HCT116 (cell line): ENCODE measurements at places on chromosomes 2 and 18.

DNA sequence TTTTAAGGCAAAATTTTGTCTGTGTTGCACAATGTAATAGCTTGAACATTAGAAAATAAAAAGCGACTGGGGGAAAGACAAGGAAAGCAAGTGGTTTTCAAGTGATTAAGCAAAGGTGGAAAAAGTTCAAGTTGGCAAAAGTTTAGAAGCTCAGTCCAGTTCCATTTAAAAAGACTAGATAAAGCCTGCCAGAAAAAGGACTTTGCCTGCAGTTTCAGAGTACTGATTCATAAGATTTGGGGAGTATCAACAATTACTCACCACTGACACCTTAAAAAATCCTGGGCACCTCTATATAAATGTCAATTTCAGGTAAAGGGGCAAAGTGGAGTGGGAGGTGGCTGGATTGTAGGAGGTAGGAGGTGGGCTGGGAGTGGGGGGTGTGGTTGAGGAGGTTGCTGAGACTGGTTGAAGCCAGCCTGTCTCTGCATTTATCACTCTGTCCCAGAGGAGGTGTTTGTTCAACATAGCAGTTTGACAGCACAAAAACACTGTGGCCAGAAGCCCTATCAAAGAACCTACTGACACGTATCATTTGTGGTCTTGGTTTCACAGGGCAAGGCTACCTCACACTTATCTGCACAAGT is 14.6 kb downstream of the ZEB2 start:
- no peak for DNase-seq

GRCh38 chr18:76252880-76253279 is 242.2 kb downstream of the ZNF516 start:
- peak; percentile 23 for DNase-seq

DNA sequence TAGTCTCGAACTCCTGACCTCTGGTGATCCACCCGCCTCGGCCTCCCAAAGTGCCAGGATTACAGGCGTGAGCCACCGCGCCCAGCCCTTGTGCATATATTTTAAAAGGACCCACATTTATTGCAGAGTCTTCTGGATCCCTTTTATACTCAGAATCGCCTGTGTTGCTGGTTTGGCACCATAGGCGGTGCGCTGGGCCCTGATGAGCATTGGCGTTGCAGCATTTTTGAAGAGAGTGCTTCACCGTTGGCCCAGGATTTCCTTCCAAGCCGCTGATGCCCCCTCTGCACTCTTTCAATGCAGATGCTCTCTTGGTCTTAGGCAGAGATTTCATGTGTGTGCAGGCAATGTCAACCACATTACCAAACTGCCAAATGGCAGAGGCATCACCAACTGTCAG is 13.5 kb upstream of the TFCP2L1 start:
- no peak for DNase-seq

- peak; percentile 34 for DNase-seq
Measured at GRCh38 chr2:54103454-54104314, 11.7 kb upstream of the ACYP2 start.

- DNase-seq = no peak
Measured at GRCh38 chr18:6734726-6735430, 5.4 kb downstream of the ARHGAP28 start.

GRCh38 chr2:209331291-209331844 is 92.5 kb upstream of the MAP2 start:
- peak; percentile 62 for DNase-seq

GRCh38 chr18:10207682-10208345 is 246.6 kb upstream of the APCDD1 start:
- DNase-seq = no peak

GRCh38 chr2:96869281-96869821 is 529 bp downstream of the SEMA4C start:
- peak; percentile 19 for DNase-seq

DNA sequence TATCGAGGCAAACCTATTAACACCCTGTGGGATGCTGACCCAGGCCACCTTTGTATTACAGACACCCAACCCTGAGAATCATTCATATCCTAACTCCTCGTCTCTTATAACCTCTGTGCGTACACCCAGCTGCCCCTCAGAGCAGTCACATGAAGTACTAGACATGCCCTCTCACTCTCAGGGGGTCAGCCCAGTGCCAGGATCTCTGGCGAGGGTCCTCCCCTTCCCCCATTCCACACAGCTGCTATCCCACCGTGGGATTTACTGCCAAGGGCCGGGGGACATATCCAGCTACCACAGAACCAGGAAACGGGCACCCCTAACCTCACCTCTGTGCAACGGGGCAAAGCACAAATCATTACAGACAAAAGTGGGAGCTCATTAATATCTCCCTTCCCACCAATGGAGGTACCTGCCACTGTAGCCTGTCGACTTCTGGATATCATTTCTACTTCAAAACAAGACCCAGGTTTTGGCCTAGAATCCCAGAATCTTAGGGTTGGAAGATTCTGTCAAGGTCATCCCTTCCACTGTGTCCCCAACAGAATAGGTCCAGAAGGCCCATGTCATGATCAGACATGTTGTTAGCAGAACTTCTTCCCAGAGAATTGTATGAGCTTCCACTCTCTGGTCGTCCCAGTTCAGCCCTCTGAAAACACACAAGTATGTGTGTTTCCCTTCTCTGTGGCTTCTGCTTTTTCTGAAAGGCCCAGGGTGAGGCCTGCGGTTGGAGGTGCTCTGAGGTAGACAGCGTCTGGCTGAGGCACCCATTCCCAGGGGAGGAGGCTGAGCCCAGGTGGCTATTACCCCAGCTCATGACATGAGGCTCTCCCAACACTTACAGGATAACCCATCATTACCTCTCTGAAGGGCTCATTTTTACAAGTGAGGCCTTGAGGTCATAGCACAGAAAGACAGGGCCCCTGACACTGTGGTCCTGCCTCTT is 1.7 kb downstream of the TMBIM1 start:
- DNase-seq = no peak

- no peak for DNase-seq
Measured at GRCh38 chr2:160513120-160513519, 19.5 kb upstream of the RBMS1 start.

DNA sequence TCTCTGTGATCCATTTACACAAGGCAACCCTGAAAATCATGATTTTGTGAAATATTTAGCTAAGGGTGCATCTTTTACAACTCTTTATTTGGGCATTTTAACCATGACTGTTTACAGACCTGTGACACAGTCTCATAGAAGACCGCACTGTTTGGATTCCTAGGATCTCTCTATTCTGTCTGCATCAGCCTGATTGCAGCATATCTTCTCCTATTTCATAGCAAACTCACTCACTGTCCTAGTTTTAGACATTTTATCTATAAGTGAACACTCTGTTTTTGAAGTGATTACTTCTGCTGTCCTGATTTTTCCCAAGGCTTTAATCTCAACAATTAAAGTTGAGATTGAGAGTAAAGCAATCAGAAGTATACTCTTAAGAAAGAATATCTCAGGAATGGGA is 56.2 kb downstream of the CAVIN2 start:
- no peak for DNase-seq

DNA sequence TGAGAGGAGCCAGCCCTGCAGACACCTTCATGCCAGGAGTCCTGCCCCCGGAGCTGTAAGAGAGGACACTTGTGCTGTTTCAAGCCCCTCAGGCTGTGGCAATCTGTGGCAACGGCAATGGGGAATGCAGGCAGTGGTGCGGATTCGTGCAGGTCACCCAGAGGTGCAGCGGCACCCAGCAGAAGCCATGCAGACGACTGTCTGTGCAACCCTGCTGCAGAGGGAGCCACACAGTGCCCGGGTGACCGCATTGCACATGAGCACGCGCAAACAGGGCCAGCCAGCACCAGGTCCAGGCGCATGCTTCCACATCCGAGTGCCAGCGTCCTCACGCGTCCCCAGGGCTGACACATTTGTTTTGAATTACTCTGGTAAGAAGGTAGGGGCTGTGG is 84.8 kb upstream of the GPC1 start:
- no peak for DNase-seq

DNA sequence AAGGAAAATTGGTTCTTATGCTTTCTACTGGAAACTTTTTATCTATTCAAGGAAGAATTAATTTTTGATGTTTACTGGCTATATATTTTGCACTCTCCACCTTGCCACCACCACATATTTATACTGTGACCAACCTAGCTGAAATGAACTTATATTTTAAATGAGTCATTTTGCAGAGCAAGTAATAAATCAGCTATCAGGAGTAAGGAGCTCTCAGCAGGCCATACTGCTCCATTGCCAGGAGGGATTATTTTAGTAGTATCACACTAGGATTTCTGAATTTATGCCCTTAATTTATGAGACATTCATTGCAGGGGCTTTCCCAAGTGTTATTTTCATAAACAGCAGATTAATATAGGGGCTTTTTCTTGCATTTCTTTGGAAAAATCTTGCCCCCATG is 125.8 kb upstream of the CYP1B1 start:
- no peak for DNase-seq

- DNase-seq = no peak
Measured at GRCh38 chr2:232308986-232309385, 69.6 kb upstream of the ALPP start.

DNA sequence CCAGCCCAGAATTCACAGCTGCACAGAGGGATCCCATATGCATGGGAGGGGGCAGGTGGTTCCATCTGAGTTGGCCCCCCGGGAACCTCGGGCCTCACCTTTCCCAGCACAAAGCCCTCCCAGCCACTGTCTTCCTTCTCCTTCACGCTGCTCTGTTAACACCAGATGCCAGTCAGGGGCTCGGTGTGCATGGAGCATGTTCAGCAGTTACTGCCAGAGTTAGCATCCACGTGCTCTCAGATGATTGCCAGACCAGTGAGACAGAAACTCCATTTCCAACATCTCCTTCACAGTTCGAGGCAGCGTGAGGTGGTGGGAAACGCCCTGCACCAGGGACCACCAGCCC is 101.0 kb downstream of the PTGR3 start:
- no peak for DNase-seq

DNA sequence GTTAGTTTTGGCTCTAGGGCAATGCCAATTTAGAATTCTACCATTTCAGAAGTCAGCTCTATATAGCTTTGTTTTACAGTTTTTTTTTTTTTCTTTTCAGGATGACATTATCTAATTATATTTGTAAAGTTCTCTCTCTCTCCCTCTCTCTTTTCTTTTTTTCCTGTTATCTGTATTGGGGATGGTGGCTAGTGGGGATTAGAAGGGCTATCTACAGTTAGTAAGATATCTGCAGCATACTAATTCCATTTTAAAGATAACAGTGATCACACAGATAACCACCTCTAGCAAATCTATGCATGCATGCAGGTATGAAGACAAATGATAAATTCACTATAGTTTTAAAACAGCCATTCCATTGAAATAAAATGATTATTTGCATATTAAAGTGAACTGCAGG is 438.9 kb downstream of the ERBB4 start:
- DNase-seq = no peak

- DNase-seq = no peak
Measured at GRCh38 chr18:59616501-59616900, 80.7 kb downstream of the CCBE1 start.

GRCh38 chr18:8976606-8977005 is 125.9 kb upstream of the NDUFV2 start:
- no peak for DNase-seq

DNA sequence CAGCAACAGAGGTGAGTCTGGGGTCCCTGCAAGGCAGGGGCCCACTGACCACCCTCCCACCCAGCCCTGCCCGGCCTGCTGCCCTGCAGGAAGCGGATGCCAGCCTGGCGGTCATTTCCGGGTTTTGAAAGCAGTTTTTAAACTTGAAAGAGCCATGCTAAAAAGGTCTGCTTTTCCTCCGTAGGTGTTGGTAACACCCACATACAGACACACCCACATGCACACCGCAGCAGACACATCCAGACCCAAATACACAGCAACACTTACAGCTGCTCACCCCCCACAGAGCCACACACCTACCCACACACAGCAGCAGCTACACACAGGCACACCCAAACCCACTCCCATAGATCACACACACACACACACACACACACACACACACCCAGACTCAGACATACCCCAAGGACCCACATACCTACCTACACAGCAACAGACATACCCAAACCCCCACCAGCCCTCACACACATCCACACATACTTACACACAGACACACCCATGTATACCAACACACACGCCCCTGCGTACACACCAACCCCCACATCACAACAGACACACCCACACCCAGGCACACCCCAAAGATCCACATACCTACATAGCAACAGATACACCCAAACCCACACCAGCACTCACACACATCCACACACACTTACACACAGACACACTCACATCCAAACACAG is 7.6 kb downstream of the ZFP36L2 start:
- no peak for DNase-seq

DNA sequence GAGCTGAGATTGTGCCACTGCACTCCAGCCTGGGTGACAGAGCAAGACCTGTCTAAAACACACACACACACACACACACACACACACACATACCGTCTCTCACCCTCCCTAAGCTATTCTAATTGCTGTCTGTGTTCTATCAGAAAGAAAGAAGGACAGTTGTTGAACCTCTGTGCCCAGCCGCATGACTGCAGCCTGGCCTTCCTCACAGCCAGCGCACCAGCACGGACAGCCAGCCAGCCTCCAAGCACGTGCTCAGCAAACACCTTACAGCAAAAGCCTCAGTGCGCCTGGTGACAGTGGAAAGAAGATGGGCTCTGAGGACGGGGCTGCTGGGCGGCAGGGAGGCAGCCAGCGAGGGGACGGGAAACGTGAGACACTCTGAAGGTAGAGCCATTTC is 58.0 kb downstream of the ZNF516 start:
- DNase-seq = no peak

- DNase-seq = no peak
Measured at GRCh38 chr18:28984731-28985130, 807.8 kb upstream of the CDH2 start.

DNA sequence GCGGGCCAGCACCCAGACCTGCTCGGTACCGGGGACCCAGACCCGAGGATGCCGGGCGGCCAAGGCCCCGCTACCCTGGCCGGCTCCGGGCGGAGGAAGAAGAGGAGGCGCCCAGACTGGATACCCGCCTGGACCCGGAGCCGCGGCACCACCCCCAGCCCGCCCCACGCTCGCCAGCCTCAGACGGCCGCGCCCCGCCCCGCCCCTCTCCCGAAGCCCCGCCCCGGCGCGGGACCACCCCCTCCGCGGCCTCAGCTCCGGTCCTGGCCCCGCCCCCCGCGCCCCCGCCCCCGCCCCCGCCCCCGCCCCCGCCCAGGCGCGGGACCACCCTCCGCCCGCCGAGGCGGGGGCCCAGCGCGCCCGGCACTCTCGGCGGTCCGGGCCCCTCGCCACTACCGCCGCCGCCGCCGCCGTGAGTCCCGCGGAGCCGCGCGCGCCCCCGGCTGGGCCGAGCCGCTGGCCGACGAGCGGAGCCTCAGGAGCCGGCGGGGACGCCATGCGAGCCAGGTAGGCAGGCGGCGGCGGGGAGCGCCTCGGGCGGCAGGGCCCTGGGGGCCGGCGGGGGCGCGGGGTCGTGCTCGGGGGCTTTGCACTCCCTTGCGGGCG is at the start of gene SH3BP4:
Gene SH3BP4, plus strand, starts transcription at position 354 of the 606 bp plus-strand sequence. CDS start 82,986 bp downstream, outside the sequence.
- no peak for DNase-seq

DNA sequence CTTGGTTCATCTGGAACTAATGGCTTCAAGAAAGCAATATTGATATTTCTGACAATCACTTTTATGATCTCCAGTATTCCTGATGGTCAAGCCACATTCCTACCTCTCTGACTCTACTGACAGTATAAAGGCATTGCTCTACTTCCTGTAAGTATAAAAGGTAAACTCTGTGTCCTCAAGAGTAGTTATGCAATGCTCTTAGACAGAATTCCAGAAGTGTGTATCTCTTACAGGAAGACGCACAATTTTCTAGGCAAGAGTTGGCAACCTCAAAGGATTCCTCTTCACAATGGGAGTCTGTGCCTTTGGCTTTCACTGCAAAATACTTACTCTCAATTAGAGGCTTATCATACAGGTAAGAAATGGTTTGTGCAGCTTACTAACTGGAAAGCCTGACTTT is 100.1 kb downstream of the THADA start:
- DNase-seq = no peak

- no peak for DNase-seq
Measured at GRCh38 chr2:107020392-107020791, 134.4 kb upstream of the ST6GAL2 start.
